Stimulated activated CD4-positive, alpha-beta T cell treated with anti-CD3 and anti-CD28 coated beads, Interleukin-1b, Interleukin-23, amount 100 ng/mL, for 1 hour (primary cell): ENCODE measurements at places on chromosomes 3 and 15.

- DNase-seq, result no peak
Measured at GRCh38 chr3:56196700-56197099, 271.6 kb downstream of the ERC2 start.

GRCh38 chr15:58344213-58345070, 87.3 kb upstream of the LIPC start:
- no peak for DNase-seq

DNA sequence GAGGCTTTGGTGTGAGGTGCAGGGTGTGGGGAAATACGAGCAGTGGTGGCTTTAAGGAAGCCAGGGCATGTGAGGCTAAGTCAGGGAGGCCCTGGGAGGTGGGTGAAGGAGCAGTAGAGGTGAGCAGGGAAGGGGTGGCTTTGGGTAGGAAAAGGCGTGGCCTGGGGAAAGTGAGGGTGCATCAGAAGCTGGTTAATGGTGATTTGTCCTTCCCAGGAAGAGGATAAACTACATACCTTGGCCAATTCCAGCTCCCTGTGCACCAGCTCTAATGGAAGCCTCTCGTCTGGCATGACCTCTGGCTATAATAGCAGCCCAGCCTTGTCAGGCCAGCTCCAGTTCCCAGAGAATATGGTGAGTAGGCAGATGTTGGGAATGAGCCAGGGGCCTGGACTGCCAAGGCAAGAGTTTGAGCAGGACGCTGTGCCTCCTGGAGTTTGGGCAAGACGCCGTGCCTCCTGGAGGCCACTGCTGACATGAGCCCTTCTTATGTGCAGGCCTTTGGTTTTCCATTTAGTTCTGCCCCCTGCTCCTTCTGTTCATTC, 41.3 kb downstream of the CDAN1 start:
- no peak for DNase-seq

- DNase-seq, result no peak
Measured at GRCh38 chr15:50881121-50882048, 27.1 kb upstream of the AP4E1 start.

DNA sequence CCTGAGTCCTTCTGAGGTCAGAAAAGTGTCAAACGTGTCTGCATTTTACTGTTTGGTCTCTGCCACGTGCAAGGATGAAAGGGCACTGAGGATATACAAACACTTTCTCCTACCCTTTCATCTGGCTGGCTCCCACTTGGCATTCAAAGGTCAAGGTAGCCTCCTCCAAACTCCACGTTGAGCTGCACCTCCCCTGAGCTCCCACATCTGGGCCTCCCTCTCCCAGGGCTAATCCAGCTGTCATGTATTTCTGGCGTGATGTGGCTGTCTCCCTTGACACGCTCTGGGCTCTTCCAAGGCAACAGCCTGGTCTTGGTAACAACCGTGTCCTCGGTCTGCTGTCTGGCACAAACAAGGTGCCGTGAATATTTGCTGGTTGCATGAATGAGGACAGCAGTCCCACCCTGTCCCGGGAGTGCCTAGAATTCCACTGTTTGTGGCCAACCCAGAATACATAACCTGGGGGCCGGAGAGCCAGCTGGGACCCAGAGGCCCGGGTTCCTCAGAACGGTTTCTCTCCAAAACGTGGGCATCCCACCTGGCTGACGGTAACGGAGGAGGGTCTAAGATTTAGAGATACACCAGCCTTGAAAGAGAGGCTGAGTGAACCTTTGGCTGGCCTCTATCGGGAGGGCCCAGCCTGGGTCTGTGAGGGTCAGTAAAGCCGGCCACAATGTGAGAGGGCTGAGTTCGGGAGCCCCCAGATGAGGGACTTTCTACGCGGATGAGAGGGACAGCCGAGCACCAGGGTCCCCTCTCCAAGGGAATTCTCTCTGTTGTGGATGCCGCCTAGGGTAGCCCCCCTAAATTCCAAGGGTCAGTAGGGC, 767 bp downstream of the GLT8D1 start:
- no peak for DNase-seq

DNA sequence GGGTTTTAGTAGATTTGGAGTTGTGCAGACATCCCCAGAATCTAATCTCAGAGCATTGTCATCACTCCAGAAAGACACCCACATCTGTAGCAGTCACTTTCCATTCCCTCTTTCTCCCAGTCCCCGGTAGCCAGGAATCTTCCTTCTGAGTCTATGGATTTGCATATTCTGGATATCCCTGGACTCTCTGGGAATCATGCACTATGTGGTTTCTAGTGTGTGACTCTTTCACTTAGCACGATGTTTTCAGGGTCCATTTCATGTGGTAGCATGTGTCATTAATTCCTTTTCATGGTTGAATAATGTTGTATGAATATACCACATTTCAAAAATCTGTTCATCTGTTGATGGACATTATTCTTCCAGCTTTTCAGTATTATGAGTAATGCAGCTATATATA, 29.3 kb downstream of the FBLN2 start:
- DNase-seq, result no peak

DNA sequence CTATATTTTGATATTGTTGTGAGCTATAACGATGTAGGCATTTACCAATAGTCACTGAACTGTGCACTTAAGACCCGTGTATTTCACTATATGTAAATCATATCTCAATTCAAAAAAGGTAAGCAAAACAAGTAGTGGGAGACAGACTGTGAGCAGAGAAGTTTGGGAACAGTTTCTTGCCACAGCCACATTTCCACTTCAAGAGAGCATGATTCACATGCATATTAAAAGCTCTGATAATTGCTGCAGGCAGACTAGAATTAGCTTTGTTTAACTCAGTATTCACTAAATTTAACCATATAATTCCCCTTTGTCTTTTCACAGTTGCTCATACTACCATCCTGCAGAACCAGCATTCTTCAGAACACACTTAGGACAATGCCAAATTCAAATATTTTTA, 168.4 kb upstream of the ZNF385D start:
- no peak for DNase-seq

DNA sequence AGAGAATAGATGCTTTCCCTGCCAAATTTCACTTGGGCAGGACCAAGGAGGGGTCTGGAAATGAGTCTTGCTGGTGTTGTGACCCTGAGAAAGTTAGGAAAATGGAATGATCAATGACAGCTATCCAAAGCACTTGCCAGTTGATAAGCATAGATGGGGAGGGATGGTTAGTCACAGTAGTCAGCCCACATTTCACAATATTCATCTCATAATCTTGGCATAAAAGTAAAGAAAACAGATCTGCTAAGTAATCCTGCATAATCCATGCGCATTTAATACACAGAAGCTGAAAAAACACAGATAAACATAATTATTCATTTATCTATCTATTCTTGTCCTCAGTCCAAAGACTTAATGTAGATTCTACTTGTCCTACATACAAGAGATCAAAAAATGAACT, 184.1 kb downstream of the ZIC4 start:
- no peak for DNase-seq

DNA sequence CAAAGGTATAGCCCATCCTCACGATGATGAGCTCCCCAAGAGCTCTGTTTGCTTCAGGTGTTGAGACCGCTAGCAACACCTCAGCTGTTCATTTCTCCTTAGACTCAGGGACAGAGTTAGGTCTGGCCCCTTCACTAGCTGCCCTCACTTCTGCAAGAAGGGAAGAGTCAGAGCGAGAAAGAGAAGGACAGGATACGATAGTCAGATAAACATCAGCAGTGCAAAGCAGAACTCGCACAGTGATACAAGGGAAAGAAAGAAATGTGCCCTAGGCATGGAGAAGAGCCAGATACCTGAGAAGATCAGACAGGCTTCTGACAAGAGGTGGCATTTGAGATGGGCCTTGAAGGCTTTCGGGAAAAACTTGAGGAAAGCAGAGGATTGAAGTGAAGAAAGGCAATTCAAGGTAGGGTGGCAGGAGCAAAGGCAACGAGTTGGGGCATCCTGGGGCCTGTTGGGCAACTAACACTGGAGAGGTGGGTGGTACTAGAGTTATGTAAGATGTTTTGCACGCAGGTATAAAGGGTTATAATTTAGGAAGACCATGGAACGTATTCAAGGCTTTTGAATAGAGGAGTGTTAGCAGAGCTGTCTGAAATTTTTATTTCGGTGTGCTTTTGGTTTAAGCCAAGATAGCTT, 106.0 kb downstream of the PGPEP1L start:
- no peak for DNase-seq

GRCh38 chr3:23111286-23111685, 91.8 kb upstream of the UBE2E2 start:
- DNase-seq, result no peak

DNA sequence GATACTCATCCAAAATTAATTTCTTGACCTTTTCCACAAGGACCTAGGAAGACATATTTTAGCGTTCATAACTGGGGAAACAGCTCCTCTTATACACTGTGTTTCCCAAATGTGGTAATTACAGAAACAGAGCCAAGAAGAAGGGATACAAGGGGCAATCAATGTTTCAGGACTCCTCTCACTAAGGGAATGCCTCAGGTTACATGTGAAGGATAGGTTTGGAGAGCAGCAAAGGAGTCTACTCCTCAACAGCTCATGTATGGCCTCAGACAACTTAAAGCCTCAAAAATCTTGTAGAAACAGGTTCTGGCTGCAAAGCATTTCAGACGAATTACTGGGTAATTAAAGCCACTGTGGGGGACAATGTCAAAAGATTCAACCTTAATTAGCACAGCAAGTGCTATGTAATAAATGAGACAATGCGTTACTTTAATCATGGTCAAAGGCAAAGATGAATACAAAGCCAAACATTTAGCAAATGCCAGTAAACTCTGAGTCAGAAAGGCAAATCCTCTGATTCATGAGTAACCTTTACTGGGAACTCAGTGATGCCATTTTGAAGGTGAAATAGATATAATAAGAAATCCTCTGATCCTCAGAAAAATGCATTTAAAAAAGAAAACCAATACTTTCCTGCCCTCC, 1111.2 kb downstream of the TUSC7 start:
- DNase-seq, result no peak

DNA sequence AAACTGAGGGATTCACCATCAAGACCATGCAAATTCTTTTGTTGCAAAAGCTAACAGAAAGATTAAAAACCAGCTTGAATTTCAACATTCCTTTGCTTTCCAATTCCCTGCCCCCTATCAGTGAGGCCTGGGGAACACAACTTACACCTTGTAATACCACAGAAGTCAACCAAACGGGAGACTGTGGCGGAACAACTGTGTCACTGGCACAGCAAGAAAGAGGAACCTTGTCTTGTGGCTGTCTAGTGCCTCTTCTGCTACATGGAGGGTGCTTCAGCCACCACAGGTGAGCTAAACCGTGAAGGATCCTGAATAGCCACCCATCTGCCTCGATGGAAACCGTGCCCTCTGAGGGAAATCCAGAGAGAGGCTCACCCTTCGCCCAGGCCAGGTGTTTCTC, 11.4 kb downstream of the CCDC12 start:
- no peak for DNase-seq

DNA sequence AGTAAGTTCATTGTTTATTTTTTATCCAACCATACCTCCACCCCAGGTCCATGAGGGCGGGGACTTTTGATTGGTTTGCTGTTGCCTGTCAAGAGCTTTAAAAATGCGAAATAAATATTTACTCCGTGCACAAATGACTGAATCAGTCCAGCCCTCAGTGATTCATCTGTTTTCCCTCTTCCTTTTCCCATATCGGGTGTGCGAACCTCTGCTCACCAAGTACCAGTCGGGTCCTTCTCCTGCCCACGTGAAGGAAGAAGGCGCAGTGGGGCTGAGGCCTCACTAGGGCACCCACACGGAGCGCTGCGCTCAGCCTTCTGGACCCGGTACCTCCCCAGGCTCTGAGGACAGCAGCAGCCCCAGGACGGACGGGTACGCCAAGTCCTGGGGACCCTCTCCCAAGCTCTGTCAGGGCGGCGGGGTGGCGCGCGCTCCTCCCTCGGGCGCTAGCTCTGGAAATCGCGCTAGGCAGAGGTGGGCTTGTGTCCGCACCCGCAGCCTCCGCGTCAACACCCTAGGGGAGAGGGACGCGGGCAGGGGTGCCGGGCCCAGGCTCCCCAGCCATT, 70.5 kb upstream of the EPHB3 start:
- no peak for DNase-seq
